GM12892 (cell line): ENCODE measurements at places on chromosomes 6 and 20.

DNA sequence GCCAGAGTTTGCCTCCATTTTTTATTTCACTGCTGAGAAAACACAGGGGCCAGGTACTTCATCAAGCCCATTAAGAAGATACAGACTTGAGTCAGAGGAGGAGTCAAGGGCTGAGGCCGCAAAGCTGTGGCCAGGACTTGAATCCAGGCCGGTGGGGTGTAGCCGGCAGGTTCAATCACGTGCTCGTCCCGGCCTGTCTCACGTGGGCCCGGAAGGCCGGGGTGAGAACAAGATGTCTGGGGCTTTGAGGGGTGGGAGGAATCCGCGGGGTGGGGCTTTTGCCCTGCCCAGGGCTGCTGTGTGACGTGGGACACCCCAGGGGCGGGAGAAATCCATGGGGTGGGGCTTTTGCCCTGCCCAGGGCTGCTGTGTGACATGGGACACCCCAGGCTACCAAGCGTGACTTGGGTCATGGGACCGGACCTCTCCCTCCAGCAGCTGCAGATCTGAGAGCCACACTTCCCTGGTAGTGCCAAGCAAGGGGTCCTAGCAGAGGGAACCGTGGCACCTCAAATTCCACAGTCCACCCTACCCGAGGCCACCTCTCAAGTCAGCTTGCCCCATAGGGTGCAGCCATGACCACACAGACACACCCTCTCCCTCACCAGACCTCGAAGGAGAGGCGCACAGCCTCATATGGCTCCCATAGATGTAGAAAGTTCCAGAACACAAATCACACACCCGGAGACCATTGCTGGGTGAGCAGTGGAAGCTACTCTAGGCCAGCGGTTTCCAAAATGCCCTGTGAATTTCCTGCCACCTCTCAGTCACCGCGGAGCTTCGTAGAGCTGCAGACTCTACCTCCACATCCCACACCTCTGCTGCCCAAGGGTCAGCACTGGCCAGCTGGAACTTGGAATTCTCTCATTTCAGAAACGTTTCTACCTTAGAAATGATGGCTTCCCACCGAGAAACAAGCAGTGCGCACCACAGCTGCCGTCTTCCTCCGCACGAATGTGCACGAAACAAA lies 156.1 kb downstream of the DLL1 start:
- DNase-seq: no peak

DNA sequence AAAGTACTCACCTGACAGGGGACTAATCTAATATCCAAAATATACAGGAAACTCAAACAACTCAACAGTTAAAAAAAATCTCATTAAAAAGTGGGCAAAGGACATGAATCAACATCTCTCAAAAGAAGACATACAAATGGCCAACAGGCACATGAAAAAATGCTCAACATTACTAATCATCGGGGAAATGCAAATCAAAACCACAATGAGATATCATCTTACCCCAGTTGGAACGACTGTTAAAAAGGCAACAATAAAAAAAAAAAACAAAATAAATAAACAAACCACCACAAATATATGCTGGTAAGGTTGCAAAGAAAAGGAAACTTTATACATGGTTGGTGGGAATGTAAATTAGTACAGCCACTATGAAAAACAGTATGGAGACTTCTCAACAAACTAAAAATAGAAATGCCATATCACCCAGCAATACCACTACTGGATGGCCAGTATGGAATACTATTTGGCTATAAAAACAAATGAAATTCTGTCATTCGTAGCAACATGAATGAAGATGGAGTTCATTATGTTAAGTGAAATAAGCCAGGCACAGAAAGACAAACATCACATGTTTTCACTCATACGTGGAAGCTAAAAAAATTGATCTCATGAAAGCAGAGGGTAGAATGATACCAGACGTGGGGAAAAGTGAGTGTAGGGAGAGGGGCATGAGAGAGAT lies 6.6 kb downstream of the SIRPB2 start:
- no peak for DNase-seq

DNA sequence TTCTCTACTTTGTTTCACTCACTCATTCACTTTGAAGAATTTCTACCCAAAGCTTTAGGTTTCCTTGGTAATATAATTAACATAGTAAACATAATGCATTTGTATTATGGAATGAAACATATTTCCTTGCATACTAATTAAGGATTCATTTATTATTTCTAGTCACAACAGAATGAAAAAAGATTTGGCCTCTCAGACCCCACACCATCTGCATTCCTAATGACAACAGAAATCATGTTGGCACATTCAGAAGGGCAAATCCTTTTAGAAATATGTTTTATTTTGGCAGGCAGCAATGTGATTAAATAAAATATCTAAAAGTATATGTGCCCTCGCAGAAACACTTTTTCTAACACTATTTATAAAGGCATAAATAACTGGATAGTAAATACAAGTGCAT lies 163.4 kb downstream of the HTR1B start:
- DNase-seq: no peak

- no peak for DNase-seq
Measured at GRCh38 chr6:37965964-37966676, 146.6 kb downstream of the ZFAND3 start.

DNA sequence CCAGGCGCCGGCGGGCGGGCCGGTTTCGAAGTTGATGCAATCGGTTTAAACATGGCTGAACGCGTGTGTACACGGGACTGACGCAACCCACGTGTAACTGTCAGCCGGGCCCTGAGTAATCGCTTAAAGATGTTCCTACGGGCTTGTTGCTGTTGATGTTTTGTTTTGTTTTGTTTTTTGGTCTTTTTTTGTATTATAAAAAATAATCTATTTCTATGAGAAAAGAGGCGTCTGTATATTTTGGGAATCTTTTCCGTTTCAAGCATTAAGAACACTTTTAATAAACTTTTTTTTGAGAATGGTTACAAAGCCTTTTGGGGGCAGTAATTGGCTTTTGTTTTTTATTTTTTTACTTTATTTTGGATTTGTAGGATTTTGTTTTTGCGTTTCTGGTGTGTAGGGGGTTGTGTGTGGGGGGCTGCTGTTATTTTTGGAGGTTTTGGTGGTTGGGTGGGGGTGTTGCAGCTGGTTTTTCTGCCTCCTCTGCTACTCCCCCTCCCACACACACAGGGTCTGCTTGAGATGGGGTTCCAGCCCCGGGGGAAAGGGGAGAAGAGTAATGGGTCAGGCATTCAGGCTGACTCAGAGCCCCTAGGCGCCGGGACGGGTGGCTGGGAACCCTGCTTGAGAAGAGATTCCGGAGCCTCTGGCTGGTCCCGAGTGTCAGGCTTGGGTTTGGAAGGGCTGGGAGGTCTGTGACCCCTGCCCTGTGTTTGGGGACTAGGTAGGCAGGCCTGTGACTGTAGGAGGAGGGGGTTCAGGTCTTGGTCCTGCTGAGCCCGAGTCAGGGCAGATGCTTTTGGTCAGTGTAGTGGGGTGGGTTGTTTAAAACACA lies 2.0 kb downstream of the CEBPB start:
- DNase-seq: peak; percentile 76

DNA sequence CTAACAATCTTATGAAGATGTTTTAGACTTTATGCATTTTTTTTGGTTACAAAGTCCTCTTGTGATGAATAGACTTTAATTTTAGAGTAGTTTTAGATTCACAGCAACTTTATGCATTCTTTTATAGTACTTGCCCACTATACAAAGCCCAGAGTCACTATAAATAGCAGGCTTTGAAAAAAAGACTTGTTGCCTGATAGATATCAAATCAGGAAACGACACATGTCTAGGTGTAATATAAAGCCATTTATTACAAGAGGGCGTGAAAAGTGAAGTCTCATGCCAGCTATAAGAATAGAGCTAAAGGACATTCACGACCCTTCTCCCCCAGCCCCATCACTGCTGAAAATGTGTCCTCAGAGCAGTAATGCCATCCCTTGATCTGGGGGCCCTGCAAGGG lies 78.0 kb upstream of the MRPS10 start:
- no peak for DNase-seq
